ENCODE measurements at places on chromosomes 13 and 19.

DNA sequence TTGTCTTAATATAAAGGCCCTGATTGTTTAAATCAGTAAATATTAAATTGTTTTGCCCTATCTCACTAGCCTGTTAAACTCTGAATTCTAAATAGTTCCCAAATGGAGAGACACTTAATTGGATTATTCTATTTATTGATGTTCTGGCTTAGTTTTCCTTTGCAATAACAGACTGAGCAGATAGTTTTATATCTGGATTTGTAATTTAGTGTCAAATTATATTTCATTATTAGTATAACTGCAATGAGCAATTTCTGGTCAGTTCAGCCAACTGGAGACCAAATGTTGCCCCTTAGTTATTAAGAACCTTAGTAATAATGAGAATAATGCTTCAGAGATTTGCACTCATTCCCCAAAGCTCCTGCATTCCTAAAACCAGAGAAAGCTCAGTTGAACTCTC lies 10.1 kb downstream of the FAM124A start:
- DNase-seq = no peak

DNA sequence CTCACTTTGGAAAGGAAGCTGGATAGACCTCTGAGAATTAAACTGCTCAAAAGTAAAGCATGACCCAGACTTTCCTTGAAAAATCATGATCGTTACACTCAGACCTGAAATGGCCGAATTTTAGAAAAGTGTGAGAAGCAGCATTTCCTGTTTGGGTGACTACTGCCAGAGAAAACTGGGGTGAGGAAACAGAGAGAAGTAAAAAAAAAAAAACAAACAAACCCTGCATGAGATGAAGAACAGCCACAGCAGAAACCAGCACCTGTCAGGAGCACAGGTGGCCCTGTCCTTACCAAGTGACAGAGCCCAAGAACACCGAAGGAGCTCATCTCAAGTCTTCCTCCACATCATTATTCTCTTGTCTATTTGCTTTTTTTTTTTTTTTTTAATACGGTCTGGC lies 12.0 kb upstream of the ADPRHL1 start:
- DNase-seq = no peak

DNA sequence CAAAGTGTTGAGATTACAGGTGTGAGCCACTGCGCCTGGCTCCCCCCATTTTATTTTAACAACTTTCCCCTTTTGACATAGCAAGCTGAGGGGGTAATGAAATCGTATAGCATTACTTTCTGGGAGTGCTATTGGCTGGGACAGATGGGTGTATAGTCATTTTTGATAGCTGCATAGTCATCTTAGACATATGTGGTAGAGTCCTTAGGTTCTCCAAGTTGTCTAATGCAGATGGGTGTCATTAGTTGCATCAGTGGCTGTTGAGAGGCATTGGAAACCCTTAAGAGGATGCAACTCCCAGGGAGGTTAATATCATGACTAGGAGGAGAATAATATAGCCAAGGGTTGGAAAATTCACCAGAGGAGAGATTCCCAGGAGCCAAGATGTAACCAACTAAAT lies 28.6 kb upstream of the PNMA8B start:
- DNase-seq = no peak

- no peak for DNase-seq
Observed at GRCh38 chr13:76741624-76742023, 144.6 kb downstream of the KCTD12 start.

All from KG1 (cell line).